Memory B cell (primary cell): ENCODE measurements at places on chromosomes 7 and 10.
A peak's percentile ranks its signal among the peaks of the same experiment; 100 is the strongest.

DNA sequence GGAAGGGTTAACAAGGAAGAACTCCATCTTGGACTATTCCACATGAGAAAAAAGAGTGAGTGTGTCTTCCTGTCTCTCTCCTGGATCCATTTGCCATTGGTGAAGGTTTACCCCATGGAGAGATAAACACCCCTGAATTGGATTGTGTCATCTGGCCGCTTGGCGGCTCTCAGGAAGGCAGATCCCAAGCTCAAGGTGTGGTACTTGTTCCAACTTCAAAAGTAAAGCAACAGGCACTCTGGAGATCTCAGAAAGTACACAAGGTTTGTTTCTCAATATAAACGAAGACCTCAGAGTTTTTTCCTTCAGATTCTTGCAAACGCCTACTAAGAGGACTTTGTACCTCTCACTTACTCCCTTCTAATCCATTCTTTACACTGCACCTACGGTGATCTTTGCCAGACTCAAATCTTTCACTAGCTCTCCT lies 116.7 kb downstream of the REEP3 start:
- no peak for DNase-seq

DNA sequence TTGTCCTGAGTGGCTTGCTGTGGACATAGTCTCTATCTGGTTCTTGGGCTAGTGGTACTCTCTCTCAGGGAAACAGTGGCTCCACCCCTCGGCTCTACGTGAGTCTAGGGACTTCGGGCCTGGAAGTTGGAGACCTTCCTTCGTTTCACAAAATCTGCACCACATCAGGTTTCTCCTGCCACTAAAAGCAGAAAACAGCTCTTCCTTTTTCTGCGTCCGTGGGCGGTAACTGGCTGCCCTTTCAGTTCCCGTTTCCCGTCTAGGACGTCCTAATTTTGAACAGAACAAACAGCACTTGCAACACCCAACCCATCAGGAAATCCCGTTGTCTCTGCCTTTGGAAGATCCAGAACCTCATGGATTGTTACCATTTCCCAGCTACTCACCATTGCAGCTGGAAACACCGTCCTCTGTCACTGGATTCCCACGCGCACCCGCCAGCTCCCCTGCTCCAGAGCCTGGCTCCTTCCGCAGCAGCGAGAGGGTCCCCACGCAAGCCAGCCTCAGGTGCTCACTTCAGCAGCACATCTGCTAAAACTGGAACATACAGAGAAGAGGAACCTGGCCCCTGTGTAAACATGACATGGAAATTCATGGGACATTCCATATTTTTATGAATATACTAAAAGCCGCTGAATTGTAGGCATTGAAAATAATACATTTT lies 311.4 kb upstream of the AKR1E2 start:
- DNase-seq, result peak; percentile 31

GRCh38 chr7:110397927-110398660 lies 692.8 kb upstream of the LRRN3 start:
- DNase-seq, result no peak

DNA sequence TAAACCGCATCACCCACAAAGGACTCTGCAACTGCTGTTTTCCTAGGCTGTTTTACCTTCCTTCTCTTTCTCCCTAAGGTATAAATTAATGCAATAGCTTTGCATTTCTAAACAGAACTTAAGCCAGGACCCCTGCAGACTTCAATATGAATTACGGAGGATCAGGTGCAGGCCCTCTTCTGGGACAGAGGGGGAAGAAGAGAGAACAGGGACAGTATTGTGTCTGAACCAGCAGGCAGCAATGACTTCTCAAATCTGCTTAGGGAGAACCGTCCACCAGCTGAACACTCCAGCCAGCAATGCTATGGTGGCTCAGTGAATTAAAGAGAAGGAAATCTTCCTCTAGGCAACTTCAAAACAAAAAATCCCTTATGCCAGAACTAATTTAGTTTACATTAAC lies 35.7 kb downstream of the POLR3A start:
- no peak for DNase-seq
